Stimulated activated CD8-positive, alpha-beta memory T cell treated with anti-CD3 and anti-CD28 coated beads, Interleukin-7, amount 100 ng/mL, for 1 hour (primary cell): ENCODE measurements at places on chromosomes 12 and 14.

DNA sequence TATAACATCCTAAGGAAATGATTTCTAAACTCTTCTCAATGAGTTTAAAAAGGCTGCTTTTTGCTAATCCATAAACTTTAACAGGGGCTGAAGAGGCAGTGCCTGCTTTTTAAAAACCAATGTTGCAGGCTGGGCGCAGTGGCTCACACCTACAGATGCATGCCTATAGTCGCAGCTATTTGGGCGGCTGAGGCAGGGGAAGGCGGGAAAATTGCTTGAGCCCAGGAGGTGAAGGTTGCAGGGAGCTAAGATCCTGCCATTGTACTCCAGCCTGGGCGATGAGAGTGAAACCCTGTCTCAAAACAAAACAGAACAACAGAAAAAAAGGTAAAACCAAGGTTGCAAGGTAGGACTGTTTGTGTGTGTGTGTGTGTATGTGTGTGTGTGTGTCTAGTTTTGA lies 531.2 kb downstream of the DIO2 start:
- DNase-seq, result no peak

DNA sequence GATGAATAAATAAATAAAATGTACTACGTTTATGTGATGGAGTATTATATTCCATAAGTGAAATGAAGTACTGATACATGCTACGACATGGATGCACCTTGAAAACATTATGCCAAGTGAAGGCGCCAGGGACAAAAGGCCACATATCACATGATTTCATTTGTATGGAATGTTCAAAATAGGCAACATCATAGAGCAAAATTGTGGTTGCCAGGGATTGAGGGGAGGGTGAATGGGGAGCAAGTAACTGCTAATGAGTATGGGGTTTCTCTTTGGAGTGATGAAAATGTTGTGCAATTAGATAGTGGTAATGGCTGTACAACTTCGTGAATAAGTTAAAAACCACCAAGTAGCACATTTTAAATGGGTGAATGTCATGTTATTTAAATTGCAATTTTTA lies 132.8 kb downstream of the SLC38A4 start:
- DNase-seq, result no peak

- no peak for DNase-seq
Observed at GRCh38 chr12:95972832-95973456, 23.2 kb downstream of the HAL start.

DNA sequence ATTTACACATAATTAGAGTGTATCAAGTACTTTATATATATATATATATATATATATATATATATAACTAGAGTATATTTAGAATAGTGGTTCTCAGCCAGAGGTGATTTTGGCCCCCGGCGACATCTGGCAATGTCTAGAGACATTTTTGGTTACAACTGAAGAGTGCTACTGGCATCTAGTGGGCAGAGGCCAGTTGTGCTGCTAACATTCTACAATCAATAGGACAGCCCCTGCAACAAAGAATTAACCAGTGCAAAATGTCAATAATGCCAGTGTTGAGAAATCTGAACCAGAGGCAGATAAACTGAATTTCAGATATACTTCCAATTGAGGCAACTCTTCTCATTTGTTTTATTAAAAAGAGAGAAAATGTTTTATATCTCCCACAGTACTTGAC lies 8.9 kb downstream of the GTF2A1 start:
- no peak for DNase-seq

DNA sequence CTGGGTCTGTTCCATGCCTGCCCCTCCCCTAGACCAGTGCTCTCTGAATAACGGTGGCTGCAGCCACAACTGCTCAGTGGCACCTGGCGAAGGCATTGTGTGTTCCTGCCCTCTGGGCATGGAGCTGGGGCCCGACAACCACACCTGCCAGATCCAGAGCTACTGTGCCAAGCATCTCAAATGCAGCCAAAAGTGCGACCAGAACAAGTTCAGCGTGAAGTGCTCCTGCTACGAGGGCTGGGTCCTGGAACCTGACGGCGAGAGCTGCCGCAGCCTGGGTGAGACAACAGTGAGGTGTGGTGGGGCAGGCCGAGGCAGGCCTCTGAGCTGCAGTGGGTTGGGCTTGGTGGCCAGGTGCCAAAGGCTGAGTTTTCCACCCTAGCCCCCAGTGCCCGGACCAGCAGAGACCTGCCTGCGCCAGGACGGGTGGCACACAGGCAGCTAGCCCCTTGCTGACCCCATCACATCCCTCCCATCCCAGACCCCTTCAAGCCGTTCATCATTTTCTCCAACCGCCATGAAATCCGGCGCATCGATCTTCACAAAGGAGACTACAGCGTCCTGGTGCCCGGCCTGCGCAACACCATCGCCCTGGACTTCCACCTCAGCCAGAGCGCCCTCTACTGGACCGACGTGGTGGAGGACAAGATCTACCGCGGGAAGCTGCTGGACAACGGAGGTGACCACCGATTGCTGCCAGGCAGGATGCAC lies 28.2 kb upstream of the LRP1-AS start:
- no peak for DNase-seq

- no peak for DNase-seq
Observed at GRCh38 chr12:58313091-58313855, 371.9 kb downstream of the ATP23 start.

- DNase-seq, result peak; percentile 61
Observed at GRCh38 chr14:95442633-95443021, 73.8 kb downstream of the SYNE3 start.

GRCh38 chr12:19245666-19246065 lies 116.1 kb downstream of the PLEKHA5 start:
- no peak for DNase-seq

GRCh38 chr12:29516431-29516875 lies 19.0 kb upstream of the OVCH1 start:
- no peak for DNase-seq

DNA sequence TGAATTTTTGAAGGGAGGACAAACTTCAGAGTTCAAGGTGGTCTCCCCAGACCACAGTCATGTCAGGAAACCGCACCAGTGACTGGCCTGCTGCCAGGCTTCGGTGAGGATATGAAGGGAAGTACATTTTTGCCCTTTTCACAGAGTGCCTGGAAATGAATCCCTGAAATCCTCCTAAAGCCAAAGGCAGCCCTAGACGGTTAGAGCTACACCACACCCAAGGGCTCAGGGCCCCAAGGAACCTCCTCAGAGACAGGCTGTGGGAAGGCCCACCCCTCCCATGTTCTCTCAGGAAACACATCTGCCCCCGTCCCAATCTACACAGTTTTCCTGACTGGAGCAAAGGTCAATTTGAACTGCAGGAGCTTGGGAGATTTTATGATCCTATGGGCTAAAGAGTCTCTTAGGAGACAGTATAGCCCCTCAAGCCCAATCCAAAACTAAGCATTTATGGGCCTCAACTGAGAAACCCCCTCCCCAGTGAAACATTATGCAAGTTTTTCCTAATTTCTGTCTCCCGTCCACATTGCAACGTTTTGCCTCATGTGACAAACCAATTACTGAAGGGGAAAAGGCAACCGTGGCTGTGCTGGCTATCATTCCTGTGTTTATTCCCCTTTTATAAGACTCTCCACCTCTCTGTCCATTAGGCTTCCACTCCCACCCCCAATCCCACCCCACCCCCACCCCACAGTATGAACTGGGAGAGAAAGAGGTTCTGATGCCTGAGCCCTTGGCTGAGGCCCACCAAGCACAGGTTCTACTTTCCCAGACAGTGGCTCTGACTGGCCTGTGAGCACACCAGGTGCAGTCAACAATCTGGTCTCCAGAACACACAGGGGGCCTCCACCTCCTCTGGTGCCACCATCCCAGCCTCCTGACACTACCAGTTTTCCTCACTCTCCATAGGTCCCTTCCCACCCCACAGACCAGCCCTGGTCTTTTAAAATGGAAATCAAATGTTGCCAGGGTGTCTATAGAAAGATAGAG lies 9.6 kb upstream of the RNASE1 start:
- no peak for DNase-seq

DNA sequence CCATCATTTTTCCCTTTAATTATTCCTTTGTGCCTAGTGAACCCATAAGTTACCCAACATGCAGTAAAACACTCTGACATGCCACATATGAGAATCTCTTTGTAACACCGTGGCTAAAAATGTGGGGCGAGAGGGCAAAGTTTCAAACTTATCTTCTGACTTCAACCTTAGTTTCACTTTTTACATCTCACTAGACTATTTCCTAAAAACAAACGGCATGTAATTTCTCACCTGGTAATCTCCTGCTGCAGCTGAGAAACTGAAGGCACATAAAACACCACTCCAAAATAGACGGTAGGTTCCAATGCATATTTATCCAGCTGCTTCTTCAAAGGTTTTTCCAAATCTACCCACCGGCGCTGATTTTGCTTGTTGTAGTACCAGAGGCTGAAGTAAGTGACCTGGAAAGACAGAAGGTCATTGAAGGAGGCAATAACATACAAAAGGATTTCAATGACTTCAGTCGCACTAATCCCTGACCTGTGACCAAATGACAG lies 37.9 kb downstream of the PTPN21 start:
- DNase-seq, result no peak

DNA sequence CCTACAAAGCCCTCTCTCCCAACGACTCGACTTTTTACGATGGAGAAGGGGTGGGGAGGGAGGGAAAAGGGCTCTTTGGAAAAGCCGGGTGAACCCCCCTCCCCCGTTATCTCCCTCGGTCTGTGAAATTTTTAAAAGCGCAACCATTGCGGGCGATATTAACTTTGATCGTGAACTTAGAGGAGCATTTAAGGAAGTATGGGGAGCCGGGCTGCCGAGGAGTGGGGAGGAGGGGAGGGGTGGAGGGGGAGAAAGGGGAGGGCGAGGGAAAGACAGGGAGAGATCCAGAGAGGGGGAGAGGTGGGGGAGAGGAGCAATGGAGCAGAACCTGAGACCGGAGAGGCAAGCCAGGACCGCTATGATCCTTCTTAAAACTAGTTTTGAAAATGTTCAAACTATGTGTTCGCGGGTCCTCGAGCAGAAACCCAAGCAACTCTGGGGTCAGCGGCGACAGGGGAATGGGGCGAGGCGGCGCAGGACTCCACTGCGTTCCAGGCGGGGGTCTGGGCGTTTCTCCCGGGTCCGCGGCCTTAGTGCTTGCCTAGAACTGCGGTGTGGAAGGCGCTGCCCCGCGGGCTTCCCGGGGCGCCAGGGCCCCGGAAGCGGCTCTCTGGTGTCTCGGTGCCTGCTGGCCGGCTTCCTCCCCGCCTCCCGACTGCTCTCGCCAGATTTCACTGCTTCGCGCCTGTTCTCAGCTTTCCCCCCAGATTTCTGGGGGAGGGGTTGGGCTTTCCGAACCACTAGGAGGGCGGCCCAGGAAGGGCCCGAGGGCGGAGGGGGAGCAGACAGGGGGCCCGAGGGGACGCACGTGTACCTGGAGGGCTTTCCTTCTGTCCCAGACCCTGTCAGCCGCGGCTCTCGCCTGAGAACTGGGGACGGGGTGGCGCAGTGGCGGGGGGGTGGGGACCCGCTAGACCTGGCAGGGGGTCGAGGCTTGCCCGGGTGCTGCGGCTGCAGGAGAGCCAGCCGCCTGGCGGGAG lies at the start of gene HOTAIR:
HOTAIR (minus strand) TSS at position 871 of the 980 bp plus-strand sequence.
- DNase-seq, result no peak

- no peak for DNase-seq
Observed at GRCh38 chr12:16300122-16300521, 22.6 kb upstream of the SLC15A5 start.

- DNase-seq, result no peak
Observed at GRCh38 chr14:73741876-73742519, 27.8 kb upstream of the PNMA1 start.

DNA sequence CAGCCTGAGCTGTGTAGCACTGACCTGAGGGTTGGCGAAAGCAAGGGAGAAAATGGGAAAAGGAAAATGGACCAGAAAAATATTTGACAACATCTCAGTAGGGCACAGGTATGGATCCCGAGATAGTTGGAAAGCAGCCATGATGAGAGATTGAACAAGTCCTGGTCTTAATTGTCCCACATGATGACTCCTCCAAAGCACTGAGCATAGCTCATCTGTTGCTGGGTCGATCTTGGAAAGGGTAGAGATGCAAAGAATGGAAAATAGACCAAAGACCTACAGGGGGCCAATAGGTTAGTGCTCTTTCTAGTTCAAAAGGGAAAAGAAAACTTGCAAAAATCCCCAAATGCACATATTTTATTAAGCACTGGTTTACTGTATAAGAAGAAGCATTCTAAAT lies 251.9 kb downstream of the SEC23A start:
- DNase-seq, result no peak

GRCh38 chr12:55675666-55676065 lies 32.0 kb downstream of the ITGA7 start:
- no peak for DNase-seq

GRCh38 chr14:52078095-52078531 lies 9.3 kb upstream of the NID2 start:
- no peak for DNase-seq

- no peak for DNase-seq
Observed at GRCh38 chr12:124719231-124719630, 144.4 kb downstream of the SCARB1 start.

DNA sequence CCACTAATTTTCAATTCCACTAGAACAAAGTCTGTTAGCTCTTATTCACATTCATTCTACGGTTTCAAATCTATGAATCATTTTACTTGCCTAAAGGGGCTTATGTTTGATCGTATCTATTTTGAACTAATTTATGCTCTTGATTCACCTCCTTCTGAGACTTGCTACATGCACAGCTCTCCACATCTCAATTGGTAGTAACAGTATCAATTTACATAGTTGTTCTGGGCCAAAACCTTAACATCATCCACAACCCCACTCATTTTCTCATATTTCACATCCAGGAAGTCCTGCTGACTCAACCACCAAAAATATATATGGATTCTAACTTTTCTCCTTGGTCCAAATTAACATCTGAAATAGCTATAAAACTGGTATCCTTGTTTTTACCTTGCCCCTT lies 208.6 kb downstream of the RASSF9 start:
- no peak for DNase-seq

DNA sequence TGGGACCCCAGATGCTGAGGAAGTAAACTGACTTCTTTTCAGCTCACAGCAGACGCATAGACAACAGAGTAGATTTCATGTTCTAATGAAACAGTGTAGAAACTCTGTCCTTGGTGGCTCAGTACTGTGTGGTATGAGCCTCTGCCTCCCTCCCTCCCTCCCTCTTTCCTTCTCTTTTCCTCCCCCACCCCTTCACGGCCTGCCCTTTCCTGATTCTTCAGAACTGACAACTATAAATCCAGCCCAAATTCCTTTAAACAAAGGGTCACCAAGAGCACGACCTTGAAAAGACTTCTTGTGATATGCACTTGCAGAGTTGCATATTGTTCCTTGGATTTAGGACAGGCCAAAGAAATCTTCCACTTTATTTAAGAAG lies 164.0 kb downstream of the ETV6 start:
- no peak for DNase-seq

- DNase-seq, result no peak
Observed at GRCh38 chr12:93121729-93122488, 192.8 kb upstream of the EEA1 start.

GRCh38 chr14:69700575-69700974 lies 66.4 kb upstream of the SRSF5 start:
- no peak for DNase-seq

GRCh38 chr12:118921761-118922160 lies 59.6 kb upstream of the SRRM4 start:
- DNase-seq, result no peak

DNA sequence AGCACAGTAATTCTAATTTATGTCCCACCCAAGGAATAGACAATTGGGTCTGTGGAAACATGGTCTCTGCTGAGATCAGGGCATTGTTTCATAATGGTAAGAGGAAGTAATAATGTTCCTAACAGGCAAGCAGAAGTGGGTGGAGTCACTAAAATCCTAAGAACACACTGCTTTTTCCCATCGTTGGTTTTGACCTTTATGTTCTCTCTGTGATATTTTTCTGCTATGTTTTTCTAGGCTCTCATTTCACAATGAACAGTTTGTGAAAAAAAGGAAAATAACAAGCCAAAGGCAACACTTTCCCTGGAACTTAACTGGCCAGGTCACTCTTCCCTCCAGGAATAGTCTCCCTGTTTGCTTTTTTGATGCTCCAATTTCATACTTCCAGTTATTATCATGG lies 80.6 kb upstream of the OVCH1 start:
- DNase-seq, result no peak
